Memory B cell (primary cell): ENCODE measurements at places on chromosomes 12 and 14.

DNA sequence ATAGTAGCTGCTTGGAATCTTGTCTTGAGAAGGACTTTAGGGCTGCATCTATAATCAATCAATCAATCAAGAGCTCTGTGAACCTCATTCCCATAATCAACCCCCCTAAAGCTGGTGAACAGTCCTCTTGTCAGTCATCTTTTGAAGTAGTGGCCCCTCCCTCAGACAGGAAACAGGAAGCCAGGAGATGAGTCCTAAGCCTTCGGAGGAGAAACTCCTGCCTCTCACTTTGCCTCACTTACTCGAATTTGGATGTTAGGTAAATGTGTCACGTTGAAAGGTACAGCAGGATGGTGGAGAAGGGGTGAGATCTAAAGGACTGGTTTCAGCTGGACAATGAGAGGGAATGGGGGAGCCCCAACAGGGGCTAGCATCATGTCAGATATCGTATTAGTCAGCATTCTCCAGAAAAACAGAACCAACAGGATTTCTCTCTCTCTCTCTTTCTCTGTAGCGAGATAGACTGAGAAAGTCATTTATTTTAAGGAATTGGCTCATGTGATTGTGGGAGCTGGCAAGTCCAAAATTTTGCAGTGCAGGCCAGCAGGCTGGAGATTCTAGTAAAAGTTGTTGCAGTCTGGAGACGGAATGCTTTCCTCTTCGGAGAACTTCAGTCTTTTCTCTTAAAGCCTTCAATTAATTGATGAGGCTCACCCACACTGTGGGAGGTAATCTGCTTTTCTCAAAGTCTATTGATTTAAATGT, 144.4 kb upstream of the PWP1 start:
- no peak overlapping the region for H3K4me3 ChIP-seq
- no peaks in the 10 kb centered on the region for H3K36me3 ChIP-seq
- H3K27me3 ChIP-seq, result peaks cover 3% of the 10 kb centered on the region
- DNase-seq, result no peak

GRCh38 chr12:119036878-119037825, 55.8 kb downstream of the SRRM4 start:
- no peaks in the 10 kb centered on the region for H3K4me1 ChIP-seq
- H3K27ac ChIP-seq, result no peak overlapping the region
- H3K36me3 ChIP-seq, result no peaks in the 10 kb centered on the region
- no peak overlapping the region for H3K4me3 ChIP-seq
- peaks cover 4% of the 10 kb centered on the region for H3K27me3 ChIP-seq
- no peak for DNase-seq

GRCh38 chr14:77421201-77421600, 2.1 kb downstream of the NOXRED1 start:
- H3K36me3 ChIP-seq, result peaks cover 46% of the 10 kb centered on the region
- no peak for DNase-seq
- H3K4me1 ChIP-seq, result no peaks in the 10 kb centered on the region
- no peak overlapping the region for H3K27ac ChIP-seq

- peaks cover 9% of the 10 kb centered on the region for H3K4me1 ChIP-seq
- DNase-seq, result peak; percentile 56
- H3K27me3 ChIP-seq, result no peaks in the 10 kb centered on the region
- no peaks in the 10 kb centered on the region for H3K36me3 ChIP-seq
These were observed 3.4 kb downstream of the HSD17B6 start for GRCh38 chr12:56766535-56766934.

GRCh38 chr14:99565383-99565782, 38.6 kb downstream of the CCDC85C start:
- peaks cover 3% of the 10 kb centered on the region for H3K4me1 ChIP-seq
- H3K4me3 ChIP-seq, result no peak overlapping the region
- H3K36me3 ChIP-seq, result no peaks in the 10 kb centered on the region
- H3K27ac ChIP-seq, result no peak overlapping the region
- peaks cover 12% of the 10 kb centered on the region for H3K27me3 ChIP-seq
- DNase-seq, result no peak

DNA sequence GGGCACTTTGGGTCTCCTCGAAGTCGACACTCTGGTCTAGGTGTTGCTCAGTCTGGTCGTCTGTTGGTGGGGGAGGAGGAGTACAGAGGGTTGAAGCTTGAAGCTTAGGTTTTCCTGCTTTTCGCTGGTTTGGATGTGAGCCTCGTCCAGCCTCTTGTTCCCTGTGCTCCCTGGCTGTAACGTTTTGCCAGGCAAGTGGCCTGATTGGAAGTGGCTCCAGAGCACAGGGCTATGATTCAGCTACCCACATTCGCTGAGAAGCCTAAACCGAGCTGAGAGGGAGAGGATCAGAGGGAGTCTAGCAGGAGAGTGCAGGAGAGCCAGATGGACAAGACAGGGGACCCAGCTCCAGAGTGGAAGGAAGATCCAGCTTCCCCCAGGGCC, 6.1 kb downstream of the HOXC10 start:
- H3K27ac ChIP-seq, result peak overlapping the region; percentile 30
- peaks cover 53% of the 10 kb centered on the region for H3K27me3 ChIP-seq
- H3K4me1 ChIP-seq, result peaks cover 32% of the 10 kb centered on the region
- H3K4me3 ChIP-seq, result no peak overlapping the region
- no peaks in the 10 kb centered on the region for H3K36me3 ChIP-seq

DNA sequence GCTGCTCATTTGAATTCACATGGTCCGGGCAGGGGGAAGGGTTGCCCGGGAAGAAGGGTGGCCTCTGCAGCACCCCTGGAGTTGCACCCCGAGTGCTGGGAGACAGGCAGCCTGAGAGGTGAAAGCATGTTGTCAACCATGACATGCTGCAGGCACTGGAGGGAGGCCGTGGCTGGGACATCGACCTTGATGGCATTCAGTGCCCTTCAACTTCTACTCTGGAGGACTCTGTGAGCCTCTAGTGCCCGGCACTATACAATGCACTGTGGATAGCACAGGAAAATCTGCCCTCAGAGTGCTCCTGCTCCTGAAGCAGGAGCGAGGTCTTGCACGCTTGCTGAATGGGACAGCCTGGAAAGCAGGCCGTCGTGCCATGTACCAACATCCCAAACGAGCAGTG, 359.3 kb upstream of the FKBP4 start:
- peaks cover 2% of the 10 kb centered on the region for H3K36me3 ChIP-seq
- no peak overlapping the region for H3K4me3 ChIP-seq
- no peaks in the 10 kb centered on the region for H3K4me1 ChIP-seq
- H3K27me3 ChIP-seq, result peaks cover 18% of the 10 kb centered on the region

- peaks cover 51% of the 10 kb centered on the region for H3K4me1 ChIP-seq
- DNase-seq, result peak; percentile 55
- peak overlapping the region; percentile 68 for H3K27ac ChIP-seq
- H3K4me3 ChIP-seq, result peak overlapping the region; percentile 92
These were observed 1324.8 kb downstream of the TMEM121 start for GRCh38 chr14:106850913-106851825.

GRCh38 chr14:105737504-105738246, 211.3 kb downstream of the TMEM121 start:
- H3K27me3 ChIP-seq, result no peaks in the 10 kb centered on the region
- peak overlapping the region; percentile 84 for H3K27ac ChIP-seq
- no peak for DNase-seq
- peaks cover 27% of the 10 kb centered on the region for H3K4me1 ChIP-seq
- H3K36me3 ChIP-seq, result peaks cover 21% of the 10 kb centered on the region

DNA sequence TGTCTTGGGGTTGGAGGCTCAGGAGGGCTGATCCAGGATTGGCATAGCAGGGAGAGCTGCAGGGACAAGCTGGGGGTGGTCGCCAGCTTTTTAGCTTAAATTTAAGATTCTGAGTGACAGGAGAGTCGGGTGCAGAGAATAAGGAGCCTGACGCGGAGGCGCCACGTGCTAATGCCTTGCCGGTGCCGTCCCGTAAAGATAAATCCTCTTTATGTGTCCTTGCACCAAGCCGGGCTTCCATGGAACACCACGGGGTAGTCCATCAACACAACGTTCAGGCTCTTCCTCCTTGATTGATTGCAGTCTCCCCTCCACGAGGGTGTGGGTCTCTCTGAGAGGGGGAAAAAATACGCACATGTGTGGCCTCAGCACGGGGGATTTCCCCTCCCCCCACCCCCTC, 3.9 kb downstream of the DLK1 start:
- H3K27me3 ChIP-seq, result peaks cover 18% of the 10 kb centered on the region
- H3K4me3 ChIP-seq, result no peak overlapping the region
- H3K36me3 ChIP-seq, result no peaks in the 10 kb centered on the region
- DNase-seq, result no peak
